NCI-H2081 treated with DMSO at 0.1 percent for 48 hours (cell line): ENCODE measurements at places on chromosomes 1 and 21.

GRCh38 chr1:58539553-58539952 lies 7.0 kb downstream of the OMA1 start:
- no peak for DNase-seq

DNA sequence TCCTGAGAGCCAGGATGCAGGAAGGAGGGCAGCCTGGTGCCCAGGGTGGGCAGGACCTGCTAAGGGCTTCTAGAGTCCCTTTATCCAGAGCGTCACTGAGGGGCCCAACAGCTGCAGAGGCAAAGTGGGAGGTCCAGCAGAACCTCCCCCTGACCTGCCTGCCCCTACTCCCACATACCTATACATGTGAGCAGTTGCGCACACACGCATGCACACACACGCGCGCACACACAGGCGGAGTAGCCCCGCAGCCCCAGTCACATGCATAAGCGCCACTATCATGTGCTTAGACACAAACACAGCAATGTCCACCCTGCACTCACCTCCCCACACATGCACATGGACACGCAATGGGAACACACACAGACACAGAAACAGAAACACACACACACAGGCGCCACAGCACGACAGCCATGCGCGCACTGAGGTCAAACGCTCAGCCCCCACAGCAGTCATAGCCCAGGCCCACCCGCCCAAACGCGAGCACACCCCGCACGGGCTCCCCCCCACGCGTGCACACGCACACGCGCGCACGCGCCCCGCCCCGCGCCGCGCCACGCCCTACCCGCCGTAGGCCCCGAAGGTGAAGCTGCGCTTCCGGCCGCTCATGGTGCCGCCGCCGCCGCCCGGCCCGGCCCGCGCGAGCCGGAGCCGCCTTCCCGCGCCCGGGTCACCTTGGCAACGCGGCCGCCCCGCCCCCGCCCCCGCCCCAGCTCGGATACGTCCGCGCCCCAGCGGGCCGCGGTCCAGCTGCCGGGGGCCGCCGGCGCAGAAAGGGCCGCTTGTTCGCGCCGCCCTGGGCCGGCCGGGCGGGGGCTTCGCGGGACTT lies 17.7 kb downstream of the RAP1GAP start:
- no peak for DNase-seq

- DNase-seq, result no peak
Measured at GRCh38 chr1:72845981-72846380, 563.6 kb upstream of the NEGR1 start.

DNA sequence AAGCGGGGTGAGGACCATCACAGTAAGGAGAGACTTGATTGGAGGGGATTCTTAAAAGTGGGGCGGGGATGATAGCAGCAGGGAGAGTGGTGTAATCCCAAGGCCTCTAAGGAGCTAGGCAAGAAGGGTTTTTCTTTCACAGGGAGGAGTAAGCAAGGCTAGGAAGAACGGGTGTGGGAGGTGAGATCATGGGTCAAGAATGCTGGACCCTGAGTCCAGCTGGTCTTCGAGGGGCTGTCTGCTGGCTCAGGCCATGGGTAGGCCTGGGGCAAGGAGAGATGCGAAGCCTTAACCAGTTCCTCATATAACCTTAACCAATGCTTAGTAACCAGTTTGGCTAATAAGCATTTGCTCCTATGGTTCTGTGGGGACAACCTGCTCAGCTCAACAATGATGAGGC lies 599.1 kb downstream of the NPHP4 start:
- DNase-seq, result no peak

GRCh38 chr1:7865978-7866377 lies 13.1 kb upstream of the UTS2 start:
- no peak for DNase-seq
